ENCODE measurements at places on chromosomes 3 and 15.

GRCh38 chr3:54067055-54067698 is 55.2 kb upstream of the CACNA2D3 start:
- no peak for DNase-seq

GRCh38 chr3:4571690-4572334 is 78.7 kb downstream of the ITPR1 start:
- DNase-seq, result no peak

- no peak for DNase-seq
These were observed 2.7 kb downstream of the ABHD14A start for GRCh38 chr3:51977446-51978142.

GRCh38 chr3:53555068-53555588 is 60.7 kb downstream of the CACNA1D start:
- no peak for DNase-seq

DNA sequence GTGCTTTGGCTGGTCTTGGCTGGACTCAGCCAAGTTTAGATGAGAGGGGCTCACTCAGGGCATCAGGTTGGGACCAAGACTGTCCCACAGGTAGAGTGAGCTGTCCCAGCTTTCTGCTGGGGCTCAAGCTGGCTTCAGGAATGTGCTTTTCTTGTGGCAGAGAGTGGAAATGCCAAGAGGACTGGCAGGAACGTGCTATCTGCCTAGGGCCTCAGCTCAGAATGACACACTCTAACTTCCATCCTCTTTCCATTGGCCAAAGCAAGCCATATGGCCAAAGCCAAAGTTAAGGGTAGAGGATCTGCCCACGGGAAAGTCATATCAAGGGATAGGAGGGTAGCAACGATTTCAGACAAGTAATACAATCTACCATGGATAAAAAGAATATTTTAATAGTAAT is 178.8 kb downstream of the ABHD5 start:
- no peak for DNase-seq

DNA sequence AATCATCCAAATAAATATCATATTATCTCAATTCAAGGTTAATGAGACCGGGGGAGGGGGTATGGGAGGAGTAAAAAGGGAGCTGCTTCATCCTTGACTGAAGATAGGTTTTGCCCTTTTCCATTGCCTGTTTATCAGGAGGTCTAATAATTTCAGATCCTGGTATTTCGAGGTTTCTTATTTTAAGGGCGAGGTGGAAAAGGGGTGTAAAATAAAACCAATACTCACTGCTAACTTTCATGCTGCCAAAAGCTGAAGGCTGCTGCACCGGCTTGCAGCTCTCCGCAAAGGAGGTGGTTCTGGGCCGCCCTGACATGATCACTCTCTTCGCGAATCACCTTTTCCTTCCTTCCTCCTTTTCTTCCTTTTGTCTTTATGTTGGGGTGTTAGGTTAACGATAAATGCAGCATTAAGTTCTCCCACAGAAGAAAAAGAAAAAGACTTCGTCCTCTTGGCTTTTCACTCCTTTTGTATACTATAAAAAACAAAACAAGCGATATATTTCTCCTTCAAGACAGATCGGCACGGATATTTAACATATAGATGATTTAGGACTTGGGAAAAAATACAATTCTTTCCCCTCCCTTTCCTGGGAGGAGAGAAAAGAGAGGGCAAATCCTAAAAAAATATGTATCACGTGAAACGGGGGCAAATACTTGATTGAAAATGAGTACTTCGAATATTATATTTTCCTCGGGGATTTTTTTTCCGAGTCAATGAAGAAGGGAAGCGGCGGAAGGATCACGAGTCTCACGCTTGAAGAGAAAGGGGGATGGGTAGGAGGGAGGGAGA is 932 bp downstream of the GSK3B start:
- DNase-seq, result no peak

DNA sequence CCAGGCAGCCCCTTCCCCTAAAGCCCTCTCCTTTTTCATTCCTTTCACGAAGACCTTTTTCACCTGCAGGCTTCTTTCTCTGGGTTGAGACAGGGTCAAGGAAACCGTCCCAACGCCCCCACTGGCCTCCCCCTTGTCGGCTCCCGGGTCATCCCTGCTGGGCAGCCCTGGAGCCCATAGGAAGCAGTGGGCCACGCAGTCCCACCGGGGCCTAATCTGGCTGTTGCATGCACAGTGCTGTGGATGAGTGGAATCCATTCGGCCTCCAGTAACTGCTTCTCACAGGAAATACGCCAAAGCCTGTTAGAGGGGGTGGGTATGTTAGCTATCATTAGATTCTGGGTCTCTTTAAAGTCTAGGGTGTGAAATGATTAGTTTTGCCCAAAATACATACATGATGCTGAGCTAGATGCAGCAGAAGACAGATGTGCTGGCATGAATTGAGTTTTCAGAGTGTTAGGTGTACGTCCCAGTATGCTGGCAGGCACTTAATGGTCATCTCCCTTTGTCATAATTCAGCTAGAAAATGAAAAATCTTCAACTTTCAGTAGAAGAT is 16.6 kb downstream of the LYSMD4 start:
- DNase-seq, result no peak

DNA sequence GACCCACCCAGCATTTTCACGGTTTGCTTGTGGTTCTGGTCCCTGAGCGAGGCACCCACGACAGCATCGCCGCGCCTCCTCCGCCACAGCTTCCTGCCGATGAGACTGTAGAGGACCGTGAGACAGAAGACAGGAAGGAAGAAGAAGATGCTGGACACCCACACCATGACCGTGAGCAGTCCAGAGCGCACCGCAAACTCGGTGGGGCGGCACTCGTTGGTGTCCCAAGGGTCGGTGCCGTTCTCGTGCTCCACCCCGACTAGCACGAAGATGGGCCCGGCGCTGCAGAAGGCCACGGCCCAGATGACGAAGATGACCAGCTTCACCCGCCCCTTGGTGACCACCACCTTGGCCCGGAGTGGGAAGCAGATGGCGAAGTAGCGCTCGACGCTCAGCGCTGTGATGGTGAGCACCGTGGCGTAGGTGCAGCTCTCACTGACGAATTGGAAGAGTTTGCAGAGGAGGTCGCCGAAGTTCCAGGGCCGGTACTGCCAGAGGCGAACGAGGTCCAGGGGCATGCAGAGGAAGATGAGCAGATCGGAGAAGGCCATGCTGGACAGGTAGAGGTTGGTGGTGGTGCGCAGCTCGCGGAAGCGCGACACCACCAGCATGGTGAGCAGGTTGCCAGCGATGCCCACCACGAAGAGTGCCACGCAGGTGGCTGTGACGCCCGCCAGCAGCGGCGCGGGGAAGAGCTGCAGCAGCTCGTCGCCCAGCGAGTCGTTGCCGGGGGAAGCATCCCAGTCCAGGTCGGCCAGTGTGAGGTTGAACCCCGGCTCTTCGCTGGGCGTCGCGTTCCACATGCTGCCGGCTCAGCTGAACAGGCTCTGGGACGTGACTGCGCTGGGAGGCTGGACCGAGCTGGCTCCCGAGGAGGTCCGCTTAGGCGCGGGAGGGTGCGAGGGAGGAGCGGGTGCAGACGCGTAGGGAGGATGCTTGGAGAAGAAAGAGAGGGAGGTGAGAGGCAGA is at the start of gene GHSR:
Gene GHSR (minus strand): TSS at position 846 of the 969 bp plus-strand sequence. CDS start 43 bp downstream, at position 803.
- DNase-seq, result no peak

DNA sequence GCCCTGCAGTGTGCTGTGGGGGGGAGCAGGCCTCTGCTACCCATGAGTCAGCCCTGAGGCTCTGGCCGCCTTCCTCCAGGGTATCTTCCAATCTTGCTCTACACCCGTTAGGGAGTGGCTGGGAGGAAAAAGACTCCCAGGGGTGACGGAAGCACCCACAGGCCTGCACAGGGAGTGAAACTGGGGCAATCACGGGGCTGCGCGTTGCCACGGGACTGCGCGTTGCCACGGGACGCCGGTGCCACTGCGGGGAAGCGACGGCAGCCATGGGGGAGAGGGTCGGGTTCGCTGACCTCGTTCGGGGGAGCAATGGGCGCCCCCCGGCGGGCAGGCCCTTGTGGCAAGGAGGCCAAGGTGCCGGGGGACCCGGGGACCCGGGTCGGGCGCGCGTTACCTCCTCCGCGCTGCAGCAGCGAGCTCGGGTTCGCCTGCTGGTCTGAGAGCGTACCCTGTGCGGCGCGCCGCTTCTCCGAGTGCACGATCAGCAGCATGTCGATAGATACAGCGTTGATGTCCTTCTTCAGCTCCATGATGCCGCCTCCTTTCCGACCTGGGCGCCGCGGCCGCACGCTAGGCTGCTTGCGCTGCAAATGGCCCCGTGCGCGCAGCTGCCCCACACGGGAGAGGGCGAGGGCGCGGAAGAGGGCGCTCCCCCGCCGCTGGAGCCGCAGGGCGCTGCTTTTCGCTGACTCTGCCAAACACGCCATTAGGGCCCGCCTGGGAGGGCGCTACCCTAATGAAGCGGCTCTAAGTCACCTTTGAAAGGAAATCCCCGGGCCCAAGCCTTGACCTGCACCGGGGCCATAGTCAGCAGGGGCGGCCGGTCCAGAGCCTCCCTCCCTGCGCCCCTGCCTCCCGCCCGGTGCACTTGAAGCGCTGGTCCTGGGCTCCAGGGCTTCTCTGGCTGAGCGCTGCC is at the start of gene KY:
Gene KY (minus strand): TSS at position 592 of the 916 bp plus-strand sequence. CDS start 62 bp downstream, at position 530.
- DNase-seq, result no peak

- no peak for DNase-seq
These were observed 150.8 kb upstream of the BHLHE40 start for GRCh38 chr3:4828279-4829030.

DNA sequence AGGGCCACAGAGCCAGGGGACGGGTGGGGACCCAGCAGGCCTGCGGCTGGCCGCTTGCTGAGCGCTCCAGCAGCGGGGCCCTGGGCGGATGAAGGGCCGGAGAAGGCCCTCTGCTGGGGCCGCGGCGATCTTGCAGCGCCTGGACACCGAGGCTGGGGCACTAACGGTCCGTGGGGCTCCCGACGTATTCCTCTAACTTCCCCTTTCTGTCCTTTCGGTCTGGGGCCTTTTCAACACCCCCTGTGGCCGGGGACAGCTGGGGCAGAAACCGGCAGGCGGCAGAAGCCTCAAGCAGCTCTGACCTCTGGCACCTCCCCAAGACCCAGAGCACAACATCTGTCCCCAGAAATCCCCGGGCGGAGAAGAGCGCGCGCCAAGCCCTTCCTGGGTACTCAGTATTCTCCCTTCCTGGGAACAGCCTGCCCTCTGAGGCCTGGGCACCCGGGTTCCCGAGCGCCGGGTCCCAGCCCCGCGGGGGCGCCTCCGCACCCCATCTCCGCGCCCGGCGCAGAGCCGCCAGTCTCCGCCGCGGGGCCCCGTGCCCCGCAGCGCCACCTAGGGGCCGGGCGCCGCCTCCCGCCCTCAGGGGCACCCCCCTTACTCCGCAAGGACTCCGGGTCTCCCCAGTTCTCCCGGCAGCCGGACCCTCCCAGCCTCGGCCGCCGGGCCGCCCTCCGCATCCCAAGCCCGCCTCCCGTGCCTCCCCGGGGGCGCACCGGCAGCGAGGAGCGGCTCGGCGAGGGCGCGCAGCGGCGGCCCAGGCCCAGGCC is 582 bp upstream of the SLCO3A1 start:
- peak; percentile 53 for DNase-seq

- no peak for DNase-seq
These were observed 69.2 kb downstream of the ISG20 start for GRCh38 chr15:88707771-88708654.

DNA sequence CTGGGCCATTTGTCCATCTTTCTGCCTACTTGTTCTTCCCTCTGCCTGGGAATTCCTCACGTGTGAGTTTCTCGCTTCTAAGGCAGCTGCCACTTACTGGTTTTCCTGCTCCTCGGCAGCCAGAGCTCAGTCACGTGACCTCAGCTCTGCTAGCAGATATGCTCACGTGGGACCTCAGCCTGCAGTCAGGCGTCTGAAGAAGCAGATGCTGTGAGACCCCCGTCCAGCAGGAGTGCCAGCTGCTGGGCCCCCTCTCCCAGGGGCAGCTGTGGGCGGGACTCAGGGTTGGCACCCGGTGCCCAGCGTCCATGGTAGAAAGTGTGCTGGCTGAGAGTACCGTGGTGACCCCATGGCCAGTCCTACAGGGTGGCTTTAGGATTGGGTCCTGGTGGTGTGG is 161.3 kb upstream of the TLE3 start:
- peak; percentile 34 for DNase-seq

- no peak for DNase-seq
These were observed 40.9 kb downstream of the SAMMSON start for GRCh38 chr3:70040386-70040785.

- DNase-seq, result no peak
These were observed 36.2 kb downstream of the CBLB start for GRCh38 chr3:105832644-105833043.

DNA sequence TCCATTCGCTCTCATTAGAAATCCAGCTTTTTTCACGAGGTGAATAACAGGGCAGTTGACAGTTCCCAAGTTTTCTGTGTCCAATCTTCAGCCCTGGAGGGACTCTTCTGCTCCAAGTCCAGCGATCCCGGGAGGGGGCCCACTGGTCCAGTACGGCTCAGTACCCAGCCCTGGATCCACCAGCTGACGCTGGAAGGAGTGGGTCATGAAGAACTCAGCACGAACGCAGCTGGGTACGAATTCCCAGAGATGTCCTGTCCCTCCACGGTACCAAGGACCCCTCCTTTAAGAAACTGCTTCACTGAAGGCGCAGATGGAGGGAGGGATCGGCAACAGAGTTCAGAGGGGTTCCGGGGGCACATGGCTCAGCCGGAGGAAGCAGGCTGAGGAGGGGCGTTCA is 16.5 kb upstream of the CLK3 start:
- no peak for DNase-seq

DNA sequence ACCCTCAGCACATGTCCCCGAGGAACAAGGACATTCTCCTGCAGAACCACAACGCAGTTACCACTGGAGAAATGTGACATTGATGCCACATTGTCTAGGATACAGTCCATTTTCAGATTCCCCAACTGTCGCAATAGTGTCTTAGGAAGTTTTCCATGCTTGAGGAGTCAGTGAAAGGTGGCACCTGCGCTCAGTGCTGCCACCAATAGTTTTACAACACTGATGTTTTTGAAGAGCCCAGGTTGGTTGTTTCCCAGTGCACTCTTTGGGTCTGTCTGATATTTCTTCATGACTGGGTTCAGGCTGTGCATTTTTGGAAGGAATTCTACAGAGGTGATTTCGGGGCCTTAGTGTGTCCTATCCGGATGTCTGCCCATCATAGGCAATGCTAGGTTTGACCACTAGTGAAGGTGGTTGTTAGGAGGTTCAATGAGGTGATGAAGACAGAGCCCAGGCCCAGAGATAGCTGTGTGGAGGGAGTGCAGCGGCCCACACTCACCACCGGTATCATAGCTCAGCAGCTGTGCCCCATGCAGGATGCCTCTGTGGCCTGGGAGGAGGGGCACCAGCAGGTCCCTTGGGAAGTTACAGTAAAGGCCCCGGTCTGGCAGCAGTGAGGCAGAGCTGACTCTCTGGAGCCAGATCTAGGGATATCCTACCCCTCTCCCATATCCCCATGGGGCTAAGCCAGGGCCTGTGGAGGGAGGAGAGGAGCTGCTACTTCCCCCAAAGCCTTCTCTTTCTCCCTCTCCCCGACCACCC is 96.6 kb downstream of the DNAJB8 start:
- DNase-seq, result no peak

DNA sequence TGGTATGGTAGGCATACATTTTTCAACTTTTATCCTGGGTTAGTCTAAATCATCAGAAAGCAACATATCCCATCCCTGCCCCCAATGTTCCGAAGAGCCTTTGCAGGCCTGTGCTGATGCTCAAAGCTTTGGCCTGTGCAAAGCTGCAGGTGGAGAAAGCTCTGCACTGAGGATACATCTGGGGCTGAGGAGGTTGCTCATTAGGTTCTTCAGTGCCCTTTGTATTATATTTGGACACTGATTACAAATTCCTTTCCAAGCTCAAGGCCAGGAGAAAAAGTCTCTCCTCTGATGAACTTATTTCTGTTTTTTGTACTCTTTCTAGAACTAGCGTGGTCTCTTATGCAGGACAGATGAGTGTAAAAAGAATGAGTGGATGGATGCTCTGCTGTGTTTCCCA is 325.5 kb upstream of the LRRFIP2 start:
- DNase-seq, result no peak

Data from stimulated activated CD8-positive, alpha-beta memory T cell treated with anti-CD3 and anti-CD28 coated beads, Interleukin-4, amount 100 ng/mL, for 4 hours (primary cell).